ENCODE measurements at places on chromosomes 12 and 14.

DNA sequence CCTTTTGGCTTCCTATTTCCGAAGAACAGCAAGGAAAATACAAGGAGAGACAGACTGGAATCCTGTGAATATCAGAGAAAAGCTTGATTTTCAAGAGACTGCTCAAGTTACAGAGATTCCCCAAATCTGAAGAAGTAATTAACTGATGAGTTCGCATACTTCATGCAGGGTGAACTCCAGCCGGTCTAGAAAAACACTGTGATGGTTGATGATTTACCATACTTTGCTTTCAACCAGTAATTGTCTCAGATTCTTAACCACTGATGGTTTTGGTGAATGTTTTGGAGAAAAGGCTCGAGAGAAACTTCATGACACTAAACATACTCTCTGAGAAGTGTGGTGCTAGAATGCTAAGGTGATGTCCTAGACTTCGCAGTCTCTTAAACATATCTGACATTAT, 4.4 kb upstream of the PLXNC1 start:
- no peak for DNase-seq

DNA sequence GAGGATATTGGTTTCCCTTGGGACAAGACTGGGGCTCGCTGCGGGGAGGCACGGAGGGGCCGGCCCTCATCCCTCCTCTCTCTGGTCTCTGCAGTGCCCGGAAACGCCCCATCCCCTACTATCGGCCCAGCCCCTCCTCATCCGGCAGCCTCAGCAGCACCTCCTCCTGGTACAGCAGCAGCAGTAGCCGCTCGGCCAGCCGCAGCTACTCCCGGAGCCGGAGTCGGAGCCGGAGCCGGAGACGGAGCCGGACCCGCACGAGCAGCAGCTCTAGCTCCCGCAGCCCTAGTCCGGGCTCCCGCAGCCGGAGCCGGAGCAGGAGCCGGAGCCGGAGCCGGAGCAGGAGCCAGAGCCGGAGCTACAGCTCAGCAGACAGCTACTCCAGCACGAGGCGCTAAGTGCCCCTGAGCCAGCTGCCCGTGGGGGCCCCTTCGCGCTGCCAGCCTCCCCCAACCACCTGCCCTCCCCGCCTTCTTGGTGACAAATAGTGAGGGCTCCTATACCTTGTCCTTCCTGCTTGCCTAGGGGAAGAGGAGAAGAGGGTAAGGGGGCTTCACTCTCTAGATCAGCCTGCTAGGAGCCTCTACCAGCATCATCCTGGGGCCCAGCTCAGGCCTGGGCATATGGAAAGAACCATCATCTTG, 22.2 kb upstream of the HSPB8 start:
- no peak for DNase-seq

DNA sequence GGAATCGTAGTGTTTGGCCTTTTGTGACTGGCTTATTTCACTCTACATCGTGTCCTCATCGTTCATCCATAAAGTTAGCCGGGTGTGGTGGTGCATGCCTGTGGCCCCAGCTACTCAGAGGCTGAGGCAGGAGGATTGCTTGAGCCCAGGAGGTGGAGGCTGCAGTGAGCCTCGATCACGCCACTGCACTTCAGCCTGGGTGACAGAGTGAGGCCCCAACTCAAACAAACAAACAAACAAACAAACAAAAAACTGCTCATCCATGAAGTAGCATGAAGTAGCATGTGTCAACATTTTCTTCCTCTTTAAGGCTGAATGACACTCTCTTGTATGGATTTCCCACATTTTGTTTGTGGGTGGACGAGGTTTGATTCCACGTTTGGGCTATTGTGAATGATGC, 44.0 kb upstream of the MEG3 start:
- DNase-seq: no peak

- DNase-seq: no peak
Measured at GRCh38 chr14:68367536-68367935, 425.3 kb downstream of the ZFP36L1 start.

- no peak for DNase-seq
Measured at GRCh38 chr14:96246539-96246847, 9.5 kb upstream of the BDKRB1 start.

DNA sequence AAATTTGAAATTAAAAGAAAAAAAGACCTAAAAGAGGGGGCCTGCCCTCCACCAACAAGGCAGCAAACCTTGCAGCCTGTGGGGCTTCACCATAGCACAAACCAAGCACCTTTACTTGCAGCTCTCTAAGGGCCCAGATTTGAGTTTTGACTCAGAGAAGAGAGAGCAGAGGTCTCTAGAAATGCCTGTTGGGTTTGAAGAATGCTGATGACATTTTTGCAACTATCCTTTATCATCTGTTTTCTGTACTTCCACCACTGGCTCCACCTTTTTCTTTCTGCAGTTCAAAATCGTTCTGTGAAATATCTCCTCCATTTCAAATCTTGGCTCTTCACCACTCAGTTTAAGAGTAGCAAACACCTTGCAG, 83.8 kb upstream of the HMGA2 start:
- DNase-seq: no peak

DNA sequence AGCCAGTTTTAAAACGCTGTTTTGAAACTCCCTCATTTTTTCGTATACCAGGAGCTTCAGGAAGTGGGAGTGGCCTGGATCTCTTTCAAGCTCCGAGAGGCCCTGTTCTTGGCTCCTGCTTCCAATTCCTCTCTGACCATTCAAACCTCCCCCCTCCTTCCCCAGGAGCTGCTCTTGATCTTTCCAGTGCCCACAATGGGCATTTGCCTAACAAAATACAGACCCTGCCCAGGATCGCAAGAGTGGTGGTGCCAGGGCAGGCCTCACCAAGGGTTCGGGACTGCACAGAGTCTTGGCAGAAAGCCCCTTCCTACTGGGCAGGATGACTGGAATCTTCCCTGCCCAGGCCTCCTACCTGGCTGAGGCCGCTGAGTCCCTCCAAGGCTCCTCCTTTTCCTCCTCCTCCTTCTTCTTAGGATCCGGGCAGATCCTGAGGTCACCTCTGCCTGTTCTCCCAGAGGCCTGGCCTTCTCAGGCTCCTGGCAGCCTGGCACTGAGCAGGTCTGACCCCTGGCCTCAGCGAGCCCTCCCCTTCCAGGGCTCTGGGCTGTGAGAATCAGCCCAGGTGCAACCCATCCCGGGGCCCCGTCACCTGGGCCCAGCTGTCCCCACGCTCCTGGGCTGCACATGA, 46.9 kb upstream of the NOS1 start:
- no peak for DNase-seq

DNA sequence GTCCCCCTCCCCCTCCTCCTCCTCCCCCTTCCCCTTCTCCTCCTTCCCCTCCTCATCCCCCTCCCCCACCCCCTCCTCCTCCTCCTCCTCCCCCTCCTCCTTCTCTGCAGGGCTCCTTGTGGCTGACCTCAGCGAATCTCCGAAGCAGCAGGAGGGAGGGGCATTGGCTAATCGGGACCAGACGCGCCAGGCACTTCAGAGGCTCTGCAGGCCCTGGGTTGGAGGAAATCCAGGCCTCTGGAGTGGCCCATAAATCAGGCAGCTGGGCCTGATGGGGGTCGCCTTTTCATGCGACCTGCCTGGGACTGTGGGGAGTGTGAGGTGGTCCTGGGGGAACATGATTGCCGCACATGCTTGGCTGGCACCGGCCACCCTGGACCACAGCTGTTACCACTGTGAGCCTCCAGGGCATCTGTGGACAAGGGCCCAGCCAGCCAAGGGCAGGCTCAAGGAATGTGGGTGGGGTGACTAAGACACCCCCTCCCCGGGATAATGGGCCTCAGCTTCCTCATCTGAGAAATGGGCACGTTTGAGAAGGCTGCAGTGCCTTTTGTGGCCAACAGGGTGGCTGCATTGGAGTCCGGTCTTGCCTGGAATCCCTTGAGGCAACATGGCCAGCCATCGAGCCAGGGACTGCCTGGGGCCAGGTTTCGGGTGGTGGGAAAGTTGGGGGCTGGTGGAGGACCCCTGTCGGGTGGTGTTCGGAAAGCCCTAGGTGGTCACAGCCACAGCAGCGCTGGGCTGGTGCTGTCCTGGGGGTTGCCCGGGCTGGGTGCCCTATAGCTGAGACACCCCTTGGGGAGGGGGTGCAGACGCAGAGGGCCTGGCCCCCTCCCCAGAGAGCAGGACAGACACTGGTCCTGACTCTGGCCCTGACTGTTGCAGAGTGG, 12.0 kb downstream of the KIF26A start:
- DNase-seq: no peak

DNA sequence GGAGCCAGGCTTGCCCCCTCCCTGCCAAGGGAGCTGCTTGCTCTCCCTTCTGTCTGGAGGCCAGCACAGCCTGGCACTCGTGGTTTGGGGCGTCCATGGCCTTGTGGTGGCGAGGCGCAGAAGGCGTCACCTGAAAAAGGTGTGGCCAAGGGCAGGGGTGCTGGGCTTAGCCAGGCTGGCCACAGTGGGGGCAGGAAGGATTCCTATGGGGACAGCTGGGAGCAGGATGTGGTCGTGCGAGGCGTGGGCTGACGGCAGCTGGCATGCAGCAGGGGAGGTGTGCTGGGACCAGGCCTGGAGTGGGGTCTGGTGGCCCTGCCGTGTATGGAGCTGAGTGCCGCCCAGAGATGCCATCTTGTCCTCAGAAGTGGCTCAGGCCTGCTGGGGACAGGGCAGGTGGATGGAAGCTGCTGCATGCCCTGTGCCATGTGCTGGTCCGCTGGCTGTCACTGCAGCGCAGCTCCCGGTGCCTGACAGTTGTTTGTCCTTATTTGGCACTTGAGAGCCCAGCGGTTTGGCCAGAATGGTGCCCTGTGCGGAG, 30.0 kb downstream of the SH2B3 start:
- DNase-seq: no peak

- DNase-seq: no peak
Measured at GRCh38 chr12:55495490-55495889, 3.3 kb downstream of the OR6C68 start.

DNA sequence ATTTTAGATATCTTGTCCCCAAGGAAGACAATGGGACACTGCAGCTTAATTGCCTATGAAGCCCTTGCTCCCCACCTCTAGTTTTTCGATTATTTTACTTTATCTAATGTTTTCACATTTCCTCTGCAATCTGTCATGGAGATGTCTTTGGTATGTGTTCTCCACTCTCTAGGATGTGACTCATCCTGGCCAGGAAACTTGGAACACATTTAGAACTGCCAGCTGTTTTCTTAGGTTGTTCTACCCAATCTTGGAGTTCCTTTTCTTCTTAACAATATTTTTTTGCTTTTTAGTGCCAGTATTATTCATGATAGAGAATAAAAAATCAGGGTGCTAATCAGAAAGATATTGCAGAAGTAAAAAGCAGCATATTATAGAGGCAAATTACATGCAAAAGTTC, 101.7 kb upstream of the CLEC14A start:
- DNase-seq: no peak

GRCh38 chr14:52430474-52430873, 116.4 kb downstream of the PTGER2 start:
- DNase-seq: no peak

GRCh38 chr12:7289743-7290142, 14.1 kb upstream of the ACSM4 start:
- DNase-seq: no peak

DNA sequence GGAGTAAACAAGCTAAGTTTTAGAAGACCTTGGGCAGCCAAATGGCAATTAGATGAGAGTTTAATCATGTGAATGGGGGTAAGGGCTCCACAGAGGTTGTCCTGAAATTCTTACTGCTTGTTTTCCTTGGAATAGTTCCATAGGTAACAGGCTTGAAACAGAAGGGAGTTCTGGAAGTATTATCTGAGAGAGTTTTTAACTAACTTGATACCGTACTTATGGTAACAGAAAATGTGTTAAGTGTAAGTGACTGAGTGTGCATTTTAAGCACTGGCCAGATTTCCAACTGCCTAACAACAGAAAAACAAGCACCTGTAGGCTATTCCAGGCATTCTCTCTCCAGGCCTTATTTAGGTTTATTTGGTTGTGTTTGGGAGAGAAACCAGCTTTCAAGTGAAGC, 414.6 kb upstream of the PDE3A start:
- DNase-seq: no peak

DNA sequence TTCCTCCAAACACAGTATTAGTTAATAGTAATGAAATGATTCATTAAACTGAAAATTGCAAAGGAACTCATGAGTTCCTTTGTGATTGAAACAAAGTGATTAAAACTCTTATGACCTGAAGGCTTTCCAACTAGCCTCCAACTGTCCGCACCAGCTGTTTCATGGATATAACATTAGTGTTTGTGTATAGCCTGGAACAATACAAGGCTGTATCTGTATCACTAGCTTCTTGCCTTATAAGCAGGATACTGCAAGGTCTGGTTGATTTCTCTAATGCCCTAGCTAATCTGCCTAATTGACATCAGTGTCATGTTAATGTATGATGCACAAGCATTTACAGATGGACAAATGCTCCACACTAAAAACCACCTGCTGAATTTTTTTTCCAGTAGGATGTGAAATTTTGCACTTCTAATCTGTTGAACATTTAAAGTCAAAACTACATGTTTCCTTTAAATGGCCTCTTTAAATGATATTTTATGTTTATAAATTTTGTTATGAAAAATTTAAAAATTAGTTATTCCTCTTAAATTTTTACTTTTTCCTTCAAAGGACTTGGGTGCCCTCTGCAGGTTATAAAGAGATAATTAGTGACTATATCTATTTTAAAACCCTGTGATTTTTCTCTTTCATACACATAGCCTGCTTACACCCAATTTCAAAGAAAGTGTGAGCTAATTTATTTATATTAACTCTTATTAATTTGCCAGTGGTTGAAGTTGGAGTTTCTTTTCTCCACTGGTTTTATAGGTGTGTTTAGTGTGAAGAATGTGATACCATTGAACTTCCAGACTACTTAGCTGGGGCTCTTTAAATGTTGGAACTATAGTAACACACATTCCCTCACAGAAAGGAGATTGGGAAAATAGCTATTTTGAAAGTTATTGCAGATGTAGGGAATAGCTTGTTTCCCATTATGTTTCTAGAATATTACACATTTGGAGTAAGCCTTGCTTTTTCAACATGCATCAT, 25.4 kb downstream of the AP5M1 start:
- DNase-seq: no peak

DNA sequence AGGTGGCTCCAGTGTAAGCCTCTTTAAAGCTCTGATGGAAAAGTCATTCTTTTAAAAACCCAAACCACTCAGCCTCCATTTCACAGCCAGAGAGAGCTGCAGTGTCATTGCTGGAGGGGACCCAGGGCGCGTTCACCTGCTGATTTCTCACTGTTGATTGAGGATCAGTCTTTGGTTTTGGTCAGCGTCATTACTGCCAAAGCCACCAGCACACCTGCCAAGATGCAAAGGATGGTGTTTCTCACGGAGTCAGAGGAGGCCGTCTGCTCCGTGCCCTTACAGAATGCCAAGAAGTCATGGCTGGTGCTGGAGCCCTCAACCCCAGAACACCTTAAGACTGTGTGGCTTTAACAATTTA, 32.8 kb upstream of the BATF start:
- no peak for DNase-seq

DNA sequence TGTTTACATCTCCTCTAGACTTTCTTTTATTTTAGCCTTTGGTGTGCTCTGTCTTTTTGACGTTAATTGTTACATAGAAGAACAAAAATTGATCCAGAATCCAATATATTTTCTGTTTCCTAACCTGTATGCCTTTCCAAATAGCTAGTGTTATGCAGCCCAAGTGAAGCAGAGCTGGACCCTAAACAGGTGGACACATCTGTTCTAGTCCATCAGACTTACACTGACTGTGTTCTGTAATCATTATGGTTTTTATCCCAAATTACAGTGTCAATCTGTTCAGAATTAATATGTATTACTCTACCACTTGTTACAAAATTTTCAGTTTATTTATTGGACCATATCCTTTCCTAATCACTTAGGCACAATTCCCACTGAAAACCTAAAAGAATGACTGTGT, 176.8 kb upstream of the FOXG1 start:
- DNase-seq: no peak
